Muscle of arm (tissue), 14 donors: ENCODE measurements at places on chromosomes 2 and 18. TPM values are rescaled to one million over a fixed set of nuclear protein-coding genes. Genes with fewer than 3 reads are reported as not detected.

The CXCR1 gene
- not detected for polyA plus RNA-seq

The EVX2 gene
- polyA plus RNA-seq: not detected

The CHN1 gene
- polyA plus RNA-seq: 13.3 TPM

DNA sequence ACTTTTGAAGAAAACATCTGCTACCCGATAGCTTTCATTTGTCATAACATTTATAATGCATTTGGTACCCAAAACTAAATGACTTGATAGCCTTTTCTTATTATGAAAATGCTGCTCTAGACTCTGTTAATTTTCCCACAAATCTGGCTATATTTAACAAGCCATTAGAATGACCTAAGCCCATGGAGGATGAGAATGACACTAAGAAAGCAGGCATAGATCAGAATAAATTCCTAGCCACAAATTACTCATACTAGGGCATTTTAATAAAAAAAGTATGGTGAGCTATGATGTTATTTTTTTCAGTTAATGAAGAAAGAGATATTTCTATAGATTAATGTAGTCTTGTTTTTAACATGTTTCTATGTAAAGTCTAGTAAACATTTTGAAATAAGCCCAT is 1728.3 kb downstream of the SUCLG1 start:
- no peak for DNase-seq

GRCh38 chr18:57436191-57436964 is 1.2 kb downstream of the ONECUT2 start:
- DNase-seq: no peak

DNA sequence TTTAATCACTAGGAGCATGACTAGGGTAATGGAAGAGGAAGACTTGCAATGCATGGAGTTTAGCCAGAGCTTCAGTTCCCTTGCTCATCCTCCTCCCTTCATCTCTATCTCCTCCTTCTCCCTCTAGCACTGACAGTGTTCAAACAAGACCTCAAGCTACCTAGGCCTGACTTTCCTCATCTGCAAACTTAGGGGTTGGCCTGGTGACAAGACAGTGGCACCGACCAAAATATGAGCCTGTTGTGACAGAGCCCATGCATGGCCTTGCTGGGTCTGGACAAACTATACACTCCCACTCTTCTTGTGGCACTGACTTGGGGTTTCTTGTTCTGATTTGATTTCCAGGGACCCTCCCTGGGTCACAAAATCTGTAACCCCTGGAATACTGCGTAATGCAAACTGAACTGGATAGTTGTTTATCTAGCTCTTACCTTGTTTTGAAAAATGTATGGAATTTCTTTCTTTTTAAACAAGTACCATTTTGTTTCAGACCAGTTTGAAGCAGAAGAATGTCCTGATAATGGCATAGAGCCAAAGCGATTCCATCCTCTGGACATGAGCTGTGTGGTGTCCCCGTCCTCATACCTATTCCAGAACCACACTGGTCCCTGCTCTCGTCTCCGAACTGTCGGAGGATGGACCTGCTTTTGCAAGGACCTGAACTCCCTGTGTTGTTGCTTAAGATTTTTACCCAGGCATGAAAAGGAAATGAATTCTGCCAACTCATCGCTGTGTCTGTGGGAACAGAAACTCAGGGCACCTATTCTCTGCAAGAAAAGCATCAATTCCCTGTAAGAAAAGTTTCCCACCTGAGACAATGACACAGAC is 33.4 kb upstream of the PPP4R1 start:
- DNase-seq: no peak

GRCh38 chr2:61178603-61179545 is 16.9 kb downstream of the C2orf74 start:
- DNase-seq: no peak

DNA sequence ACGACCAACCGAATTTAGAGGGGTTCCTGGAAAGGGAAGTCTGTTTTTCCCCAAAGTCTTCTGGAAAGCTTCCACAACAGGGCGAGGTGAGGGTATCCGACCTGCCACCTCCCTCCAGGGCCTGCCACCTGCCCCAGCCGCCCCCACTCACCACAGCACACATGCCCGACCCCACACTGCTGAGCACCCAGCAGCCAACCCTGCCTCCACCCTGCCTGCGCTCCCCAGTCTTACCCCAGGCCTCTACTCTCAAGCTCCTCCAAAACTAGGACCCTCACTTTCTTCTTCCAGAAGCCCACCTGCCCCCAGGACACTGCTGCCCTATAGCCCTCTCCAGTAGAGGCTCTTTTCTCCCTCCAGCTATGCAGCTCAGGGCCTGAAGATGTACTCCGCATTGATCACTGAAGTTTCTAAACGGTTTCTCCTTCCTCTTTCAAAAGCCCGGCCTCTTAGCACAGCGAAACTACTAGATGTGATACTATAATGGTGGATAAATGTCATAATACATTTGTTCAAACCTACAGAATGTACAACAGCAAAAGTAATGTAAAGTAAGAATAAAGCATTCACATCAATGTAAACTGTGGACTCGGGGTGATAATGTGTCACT is 128.8 kb upstream of the SLC1A4 start:
- DNase-seq: no peak

- no peak for DNase-seq
Observed at GRCh38 chr2:114139542-114139941, 249.7 kb downstream of the ACTR3 start.

DNA sequence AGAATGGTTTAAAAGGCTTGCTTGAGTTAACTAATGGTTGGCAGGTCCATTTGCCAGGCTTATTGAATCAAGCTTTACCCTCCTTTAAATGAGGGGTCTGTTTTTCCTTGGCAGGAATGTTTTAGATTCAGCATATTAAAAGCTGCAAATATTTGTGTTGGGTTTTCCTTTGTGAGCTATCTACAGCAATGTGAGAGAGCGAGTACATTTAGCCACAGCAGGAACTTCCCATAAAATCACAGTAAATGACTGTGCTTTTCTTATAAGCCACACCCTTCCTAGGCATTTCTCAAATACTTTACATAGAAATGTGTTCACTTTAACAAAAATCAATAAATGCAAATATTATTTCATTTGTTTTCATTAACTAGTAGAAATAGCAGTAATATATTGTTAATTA is 23.9 kb downstream of the CALCRL start:
- DNase-seq: no peak

- no peak for DNase-seq
Observed at GRCh38 chr2:173571021-173571821, 216.5 kb downstream of the CDCA7 start.

DNA sequence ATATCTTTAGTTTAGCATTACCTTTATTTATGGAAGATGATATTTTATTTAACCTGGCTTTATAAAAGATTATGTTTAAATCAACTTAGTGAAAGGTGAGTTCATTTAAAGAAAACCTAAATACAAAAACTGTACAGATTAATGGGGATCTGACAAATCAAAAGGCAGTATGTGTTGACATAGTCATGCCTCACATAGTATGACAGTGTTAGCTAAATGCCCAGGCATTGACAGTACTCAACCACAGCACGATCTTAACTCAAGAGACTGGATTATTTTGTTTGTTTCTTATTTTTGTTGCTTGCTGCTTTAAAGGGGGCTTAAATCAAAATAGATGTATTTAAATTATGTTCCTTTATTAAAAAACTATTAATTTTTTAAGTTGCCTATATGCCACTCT is 7.8 kb downstream of the DOK6 start:
- no peak for DNase-seq

DNA sequence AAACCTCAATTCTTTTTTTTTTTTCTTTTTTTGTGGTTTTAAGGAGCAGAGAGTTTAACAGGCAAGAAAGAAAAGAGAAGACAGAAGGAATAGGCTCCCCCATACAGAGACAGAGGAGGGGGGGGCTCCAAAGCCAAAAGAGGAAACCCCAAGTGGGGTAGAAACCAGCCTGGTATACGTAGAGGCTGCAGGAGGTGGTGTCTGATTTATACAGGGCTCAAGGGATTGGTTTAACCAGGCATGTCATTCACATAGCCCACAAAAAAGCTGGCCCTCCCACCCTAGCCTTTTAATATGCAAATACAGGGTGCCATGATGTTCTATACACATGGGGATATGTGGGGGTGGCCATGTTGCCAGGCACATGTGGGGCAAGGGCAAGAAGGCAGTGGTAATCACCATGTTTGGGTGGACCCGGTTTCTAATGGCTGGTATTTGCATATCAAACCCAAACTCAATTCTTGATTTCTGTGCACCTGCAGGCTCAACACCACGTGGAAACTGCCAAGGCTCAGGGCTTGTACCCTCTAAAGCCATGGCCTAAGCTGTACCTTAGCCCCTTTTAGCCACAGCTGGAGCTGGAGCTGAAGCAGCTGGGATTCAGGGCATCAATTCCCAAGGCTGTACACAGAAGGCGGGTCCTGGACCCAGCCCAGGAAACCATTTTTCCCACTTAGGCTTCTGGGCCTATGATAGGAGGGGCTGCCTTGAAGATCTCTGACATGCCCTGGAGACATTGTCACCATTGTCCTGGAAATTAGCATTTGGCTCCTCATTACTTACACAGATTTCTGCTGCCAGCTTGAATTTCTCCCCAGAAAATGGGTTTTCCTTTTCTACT is 170.3 kb downstream of the MAIP1 start:
- no peak for DNase-seq

GRCh38 chr18:57743008-57743407 is 60.1 kb downstream of the ATP8B1 start:
- no peak for DNase-seq
